ENCODE measurements at places on chromosomes 1 and 21.

DNA sequence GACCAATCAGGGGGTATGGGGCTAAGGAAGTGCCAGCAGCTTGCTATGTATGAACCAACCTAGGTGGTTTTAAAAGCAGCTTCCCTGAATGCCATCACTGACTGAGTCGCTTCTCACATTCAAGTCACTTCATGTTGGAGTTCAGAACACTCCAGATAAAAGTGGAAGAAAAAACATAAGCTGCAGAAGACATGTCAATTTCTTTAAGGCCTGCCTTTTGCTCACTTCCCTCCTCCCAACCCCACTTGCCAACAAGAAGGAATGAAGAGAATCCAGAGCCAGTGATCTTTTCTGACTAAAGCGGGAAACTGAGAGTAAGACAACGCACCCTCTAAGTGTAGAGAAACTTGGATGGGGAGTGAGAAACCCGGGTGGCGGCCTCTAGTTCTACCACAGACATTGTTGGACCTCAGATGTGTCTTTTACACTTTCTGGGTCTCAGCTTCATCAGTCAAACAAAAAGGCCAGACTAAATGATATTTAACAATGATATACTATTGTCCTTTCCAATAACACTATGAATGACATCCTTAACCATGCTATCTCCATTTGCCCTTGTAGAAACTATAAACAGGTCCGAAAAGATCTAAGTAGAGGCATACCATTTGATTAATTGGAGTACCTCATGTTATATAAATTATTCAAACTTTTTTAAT, 54.1 kb downstream of the LUZP1 start:
- DNase-seq: no peak

GRCh38 chr1:55138823-55139222, 76.3 kb downstream of the USP24 start:
- no peak for DNase-seq

- no peak for DNase-seq
These were observed 50.8 kb upstream of the ATP5PO start for GRCh38 chr21:33966324-33966949.

DNA sequence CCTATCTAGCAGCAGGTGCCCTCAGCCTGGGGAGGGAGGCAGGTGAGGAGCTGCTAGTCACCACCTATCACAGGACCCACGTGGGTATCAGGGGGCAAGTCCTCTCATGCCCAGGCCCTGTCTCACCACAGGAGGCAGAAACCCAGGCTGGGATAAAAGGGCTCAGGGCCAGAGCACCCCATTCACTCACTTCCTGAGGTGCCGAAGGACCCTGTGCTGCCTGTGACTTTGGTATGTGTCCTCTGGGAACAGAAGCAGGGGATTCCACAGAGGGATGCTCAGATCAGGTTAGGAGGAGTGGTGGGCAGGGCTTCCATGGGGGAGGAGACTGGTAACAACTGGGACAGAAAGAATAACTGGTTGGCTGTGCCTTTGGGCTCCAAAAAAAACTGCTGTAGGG, at the start of gene LCE1E:
Gene LCE1E, plus strand, starts transcription at position 181 of the 400 bp plus-strand sequence. CDS start 1,043 bp downstream, outside the sequence.
- DNase-seq: no peak

DNA sequence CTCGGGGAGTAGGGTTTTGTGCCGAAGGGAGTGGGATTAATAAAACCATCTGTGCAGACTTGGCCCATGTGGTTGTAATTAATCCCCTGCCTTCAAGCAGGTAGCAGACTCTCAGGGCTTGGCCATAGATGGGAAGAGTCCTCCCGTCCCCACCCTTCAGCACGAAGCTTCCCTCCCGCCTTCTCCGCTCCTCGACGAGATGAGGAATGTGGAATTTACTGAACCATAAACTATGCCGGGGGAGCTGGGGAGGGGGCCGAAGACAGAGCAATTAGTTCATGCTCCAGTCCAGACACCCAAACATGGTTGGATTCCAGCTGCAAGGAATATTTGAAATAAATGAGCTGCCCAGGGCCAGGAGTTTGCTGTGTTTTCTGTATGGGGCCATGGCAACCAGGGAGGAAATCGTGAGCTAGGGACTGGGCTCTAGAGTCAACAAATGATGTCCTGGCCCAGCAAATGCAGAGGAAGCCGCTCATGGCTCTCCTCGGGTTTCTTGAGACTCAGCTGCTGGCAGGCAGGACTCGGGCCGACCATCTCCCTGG, 78.8 kb downstream of the SPSB1 start:
- DNase-seq: no peak

DNA sequence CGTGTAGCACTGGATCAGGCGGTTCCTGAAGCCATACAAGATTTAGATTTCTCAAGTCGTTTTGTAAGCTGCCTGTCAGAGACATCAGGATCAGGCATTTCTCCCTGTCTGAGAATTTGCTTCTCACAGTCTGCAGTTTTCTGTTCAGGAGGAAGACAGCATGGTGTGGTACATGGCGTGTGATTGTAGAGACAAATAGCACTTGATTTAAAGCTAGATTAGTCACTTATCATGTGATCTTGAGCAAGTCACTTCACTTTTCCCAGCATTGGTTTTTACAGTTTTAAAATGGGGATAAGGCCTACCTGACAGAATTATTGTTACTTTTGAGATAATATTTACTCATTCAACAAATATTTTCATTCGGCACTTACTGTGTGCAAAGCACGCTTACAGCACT, 63.3 kb downstream of the AK4 start:
- DNase-seq: no peak

DNA sequence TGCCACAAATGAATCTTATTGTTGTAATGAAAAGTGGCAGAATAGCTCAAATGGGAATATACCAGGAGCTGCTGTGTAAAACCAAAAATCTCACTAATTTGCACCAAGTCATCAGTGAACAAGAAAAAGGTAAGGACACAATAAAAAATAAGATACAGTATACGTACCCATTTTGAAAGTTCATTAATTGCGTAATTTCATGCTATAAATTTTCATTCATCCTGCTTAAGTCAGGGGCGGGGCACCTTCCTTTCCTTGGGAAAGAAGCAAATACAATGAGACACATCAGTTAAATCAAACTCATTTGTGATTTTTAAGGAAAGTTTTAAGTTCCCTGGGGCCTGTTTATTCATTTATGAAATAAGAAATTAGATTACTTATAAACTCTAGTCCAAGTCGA, 65.4 kb downstream of the HSPA13 start:
- no peak for DNase-seq

GRCh38 chr1:81540216-81540615, 260.5 kb upstream of the ADGRL2 start:
- DNase-seq: no peak

- no peak for DNase-seq
These were observed 75.7 kb upstream of the KIF26B start for GRCh38 chr1:245079021-245079609.

DNA sequence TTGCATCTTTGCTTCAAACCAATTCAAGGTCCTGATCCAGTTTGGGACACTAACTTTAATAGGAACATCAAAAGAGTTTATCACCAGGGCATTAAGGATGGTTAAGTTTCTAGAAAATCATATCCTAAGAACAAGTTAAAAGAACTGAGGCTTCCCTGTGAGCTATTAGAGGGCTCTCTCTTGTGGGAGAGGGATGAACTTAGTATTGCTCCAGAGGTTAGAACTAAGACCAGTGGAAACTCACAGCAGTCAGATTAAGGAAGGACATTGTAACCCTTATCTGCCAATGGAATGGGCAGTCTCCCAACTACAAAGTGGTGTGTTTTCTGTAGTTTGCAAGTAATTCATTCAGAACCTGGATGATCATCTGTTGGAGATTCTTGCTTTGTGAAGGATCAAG, 36.8 kb downstream of the UBE2U start:
- no peak for DNase-seq

DNA sequence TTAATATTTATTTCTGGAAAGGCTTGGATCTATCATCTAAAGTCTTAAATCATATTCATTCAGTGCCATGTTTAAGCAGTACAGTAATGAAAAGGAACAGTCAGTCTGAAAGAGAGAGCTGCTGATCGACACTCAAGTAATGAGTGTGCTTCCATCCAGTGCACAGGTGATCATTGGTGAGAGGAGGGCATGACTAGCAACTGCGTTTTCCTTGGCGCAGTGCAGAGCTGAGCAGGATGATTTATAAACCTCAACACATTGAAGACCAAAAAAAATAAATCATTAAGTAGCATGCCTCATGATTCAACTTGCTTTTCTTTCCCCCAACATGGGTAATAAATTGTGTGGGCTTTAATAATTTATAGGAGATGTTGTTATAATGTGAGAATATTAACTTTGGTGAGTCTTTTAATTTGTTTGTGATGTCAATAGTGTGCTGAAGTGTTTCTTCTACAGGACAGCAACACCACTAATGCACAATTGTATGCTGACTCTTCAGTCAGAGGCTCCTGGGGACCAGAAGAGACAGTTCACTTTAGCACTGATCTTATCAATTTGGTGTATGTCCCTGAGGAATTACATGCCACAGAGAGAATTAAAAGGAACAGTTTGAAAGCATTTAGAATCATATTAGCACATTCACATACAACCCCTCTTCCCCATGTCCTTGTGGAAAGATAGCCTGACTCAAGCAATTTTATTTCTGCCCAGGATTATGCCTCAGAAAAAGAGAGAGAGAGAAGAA, 199.7 kb upstream of the ADGRL2 start:
- DNase-seq: no peak

- DNase-seq: no peak
These were observed 79.4 kb downstream of the PAPPA2 start for GRCh38 chr1:176542352-176542751.
